Posterior vena cava (tissue), 2 donors: ENCODE measurements at places on chromosomes 11 and 22. TPM values are rescaled to one million over a fixed set of nuclear protein-coding genes. Genes with fewer than 3 reads are reported as not detected.

OR52H1 gene
- total RNA-seq, result 0.51 TPM

RTN4RL2 gene
- 2.0 TPM for total RNA-seq

RHOD gene
- 12.5 TPM for total RNA-seq

CSNK2A3 gene
- 2.6 TPM for total RNA-seq

MS4A6E gene
- total RNA-seq, result not detected

NCF4 gene
- 16.5 TPM for total RNA-seq

UEVLD gene
- 26.8 TPM for total RNA-seq

FAM168A gene
- 38.3 TPM for total RNA-seq

UCP2 gene
- total RNA-seq, result 22.8 TPM

ACTN3 gene
- total RNA-seq, result 0.51 TPM

GLYATL2 gene
- not detected for total RNA-seq

TCN2 gene
- total RNA-seq, result 23.4 TPM

DNA sequence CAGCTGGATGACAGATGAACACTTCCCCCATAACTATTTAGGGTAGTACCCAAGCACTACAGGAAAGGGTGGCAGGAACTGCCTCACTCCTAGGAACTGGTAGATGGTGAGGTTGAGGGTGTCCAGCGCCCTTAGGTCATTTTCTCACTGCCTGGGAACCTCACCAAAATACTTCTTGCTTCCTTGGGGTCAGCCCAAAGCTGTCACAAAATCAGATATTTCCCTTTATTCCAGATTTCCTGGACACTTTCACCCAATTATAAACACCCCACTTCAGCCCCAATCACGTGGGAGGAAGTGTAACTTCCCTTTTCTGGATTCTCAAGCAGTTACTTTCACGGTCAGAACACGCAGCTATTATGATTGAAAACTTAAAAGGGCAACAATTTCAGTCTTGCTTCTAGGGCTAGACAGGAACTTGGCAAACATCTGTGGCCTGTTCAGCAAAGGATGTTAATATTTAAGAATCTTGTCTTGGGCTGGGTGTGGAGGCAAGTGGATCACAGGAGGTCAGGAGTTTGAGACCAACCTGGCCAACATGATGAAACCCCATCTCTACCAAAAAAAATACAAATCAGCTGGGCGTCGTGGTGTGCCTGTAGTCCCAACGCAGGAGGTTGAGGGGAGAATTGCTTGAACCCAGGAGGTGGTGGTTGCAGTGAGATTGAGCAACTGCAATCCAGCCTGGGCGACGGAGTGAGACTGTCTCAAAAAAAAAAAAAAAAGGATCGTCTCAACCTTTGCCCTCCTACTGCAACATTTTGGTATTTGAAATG lies 4.0 kb downstream of the FTH1 start:
- DNase-seq, result peak; percentile 73

DNA sequence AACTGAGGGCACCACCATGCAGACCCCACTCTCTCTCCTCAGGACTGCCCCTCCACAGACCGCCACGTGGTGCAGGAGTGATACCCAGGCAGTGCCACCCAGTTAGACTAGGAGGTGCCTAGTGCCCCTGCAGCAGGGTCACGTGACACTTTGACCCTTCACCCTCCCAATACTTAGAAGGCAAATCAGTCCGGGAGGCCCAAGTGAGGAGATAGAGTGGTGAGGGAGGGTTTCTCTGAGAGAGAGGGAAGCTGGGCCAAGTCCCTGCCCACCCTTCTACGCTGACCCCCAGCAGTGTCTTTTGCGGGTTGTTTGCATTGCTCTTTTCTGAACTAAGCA lies 84.6 kb downstream of the BUD13 start:
- DNase-seq, result no peak

GRCh38 chr11:111459506-111460270 lies 52.5 kb downstream of the BTG4 start:
- DNase-seq, result no peak

DNA sequence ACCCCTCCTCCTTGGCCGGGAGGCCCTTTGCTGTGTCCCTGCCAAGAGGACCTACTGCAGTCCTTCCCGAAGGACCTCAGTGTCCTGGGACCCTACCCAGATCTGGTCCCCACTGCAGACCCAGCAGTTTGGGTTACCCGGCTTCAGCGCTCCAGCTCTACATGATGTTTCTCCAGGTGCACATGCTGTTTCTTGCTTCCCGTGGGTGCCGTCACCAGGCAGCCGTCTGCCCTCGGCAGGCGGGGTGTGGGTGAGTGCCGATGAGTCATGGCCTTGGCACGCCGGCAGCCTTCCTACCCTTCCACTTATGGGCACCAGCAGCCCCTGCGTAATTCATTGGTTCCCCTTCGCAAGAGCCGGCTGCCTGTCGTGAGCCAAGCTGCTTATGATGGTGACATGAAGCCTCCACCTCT lies 101.8 kb downstream of the BCR start:
- peak; percentile 88 for DNase-seq

- no peak for DNase-seq
Measured at GRCh38 chr22:48153726-48154125, 1391.3 kb downstream of the TBC1D22A start.

DNA sequence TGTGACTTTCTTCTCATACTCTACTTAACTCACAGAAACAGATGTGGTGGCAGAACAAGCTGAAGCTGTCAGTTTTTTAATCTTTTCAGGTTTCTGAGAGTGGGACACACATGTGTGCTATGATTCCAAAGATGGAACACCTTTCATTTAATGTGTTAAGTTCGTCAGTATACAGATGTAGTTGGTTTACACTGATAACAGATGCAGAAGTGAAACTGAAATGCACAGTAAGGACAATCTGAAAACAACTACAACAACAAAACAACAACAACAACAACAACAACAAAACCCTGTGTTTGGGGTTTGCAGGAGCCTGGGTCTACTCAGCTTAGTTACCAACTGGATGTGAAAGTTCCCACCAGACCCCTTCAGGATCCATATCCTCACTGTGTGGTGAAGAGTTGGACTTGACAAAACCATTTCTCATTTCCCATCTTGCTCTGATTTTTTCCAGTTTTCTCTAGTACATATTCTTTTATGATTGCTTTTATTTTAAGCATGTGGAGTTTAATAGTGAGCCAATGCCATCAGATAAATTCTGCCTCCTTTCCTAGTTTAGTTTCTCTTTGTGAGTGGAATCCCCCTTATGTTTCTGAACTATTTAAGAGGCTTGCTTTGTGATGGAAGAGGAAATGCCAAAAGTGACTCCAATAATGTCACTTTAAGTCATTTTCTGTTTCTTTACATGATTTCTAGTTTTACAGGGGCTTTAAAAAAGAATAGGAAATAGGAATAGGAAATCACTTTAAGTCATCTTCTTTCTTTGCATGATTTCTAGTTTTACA lies 47.8 kb downstream of the ARHGAP42 start:
- DNase-seq, result no peak

DNA sequence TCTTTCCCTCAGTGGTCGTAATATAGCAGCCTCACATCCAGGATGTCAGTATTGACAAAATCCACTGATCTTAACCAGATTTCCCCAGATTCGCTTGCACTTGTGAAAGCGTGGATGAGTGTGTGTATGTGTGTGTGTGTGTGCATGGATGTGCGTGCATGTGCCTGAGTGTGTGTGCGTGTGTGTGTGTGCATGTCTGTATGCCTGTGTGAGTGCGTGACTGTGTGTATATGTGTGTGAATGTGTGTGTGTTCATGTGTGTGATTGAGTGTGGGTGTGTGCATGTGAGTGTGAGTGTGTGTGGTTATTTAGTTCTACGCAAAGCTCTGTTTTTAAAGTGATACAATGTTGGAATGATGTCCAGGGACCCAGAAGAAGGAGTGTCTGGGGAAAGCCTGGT lies 723.2 kb downstream of the BRD1 start:
- DNase-seq, result peak; percentile 12

DNA sequence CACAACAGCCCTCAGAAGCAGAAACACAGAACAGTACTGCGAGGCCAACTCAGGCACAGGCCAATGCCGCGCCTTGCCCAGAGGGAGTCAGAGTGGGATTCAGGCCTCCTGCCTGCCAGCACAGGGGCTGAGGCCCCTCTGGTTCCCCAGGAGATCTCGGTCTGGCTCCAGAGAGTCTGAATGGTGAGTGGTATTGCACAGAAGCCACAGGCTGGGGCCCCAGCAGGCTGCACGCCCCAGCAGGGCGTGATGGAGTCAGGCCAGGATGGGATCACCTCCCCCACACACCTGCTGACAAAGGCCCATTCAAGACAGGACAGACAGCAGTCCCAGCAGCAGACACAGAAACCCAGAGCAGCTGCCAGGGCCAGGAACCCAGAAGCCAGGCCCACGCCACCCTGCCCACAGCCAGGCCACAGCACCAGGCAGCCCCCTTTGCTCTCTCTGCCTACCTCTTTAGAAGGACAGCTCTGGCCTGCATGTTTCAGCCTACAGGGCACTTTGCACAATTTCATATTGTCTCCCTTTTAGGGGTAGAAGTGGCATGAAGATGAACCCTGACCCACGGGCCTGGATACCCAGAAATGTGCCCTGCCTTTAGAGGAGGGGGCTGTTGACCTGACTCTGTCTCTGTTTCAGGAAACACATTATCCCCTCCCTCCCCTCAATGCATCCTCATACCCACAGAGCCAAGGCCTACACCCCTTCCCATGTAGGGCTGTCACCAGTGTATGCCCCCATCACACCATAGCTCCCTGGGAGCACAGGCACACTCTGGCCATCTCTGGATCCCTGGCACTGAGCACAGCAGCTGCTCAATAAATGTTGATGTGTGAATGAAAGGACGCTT lies 6.1 kb downstream of the FXYD6 start:
- DNase-seq, result peak; percentile 76

DNA sequence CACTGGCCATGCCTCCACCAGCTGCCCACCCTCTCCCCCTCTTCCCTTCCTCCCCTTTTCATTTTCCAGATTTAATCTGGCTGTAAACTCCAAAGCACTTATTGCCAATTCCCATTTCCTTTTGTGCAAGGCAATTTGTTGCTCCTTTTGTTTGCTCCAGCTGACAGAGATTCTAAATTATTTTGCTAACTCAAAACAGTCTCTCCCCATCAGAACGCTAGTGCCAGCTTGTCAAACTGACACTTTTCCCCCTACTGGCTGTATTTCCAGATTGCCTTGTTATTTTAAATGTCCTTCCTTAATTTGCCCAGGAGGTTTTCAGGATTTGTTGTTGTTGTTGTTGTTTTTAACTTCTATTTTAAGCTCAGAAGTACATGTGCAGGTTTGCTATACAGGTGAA lies 57.0 kb upstream of the PAK1 start:
- DNase-seq, result no peak

- no peak for DNase-seq
Measured at GRCh38 chr11:92955860-92956259, 13.6 kb upstream of the MTNR1B start.

- no peak for DNase-seq
Measured at GRCh38 chr22:19535001-19535400, 10.8 kb upstream of the CLDN5 start.

GRCh38 chr11:72591785-72592502 lies 82.3 kb downstream of the PDE2A start:
- DNase-seq, result no peak

GRCh38 chr11:27228232-27228905 lies 134.6 kb downstream of the CCDC34 start:
- DNase-seq, result no peak

DNA sequence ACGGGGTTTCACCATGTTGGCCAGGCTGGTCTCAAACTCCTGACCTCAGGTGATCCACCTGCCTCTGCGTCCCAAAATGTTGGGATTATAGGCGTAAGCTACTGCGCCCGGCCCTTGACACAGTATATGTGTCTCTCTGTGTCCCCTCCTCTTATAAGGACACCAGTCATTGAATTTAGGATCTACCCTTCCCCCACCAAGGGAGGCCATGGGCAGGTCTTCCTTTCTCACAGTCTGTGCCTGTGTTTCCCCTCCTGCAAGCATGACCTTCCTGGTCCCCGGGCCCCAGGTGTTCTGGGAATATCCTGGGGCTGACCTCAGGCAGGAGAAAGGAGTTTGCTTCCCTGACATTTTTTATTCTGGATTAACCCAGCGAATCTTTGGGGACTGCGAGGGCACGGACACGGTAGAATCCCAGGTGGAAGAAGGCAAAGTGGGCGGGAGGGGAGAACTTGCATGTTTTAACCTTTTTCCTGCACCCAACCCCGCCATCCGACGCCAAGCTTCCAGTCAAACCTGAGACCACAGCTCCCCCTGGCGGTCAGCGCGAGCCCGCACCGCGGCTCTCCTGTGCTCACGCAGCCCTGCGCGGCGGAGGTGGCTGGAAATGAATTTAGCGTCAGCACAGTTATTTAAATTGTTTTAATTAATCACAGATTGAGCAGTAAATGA lies 42.1 kb upstream of the ISX start:
- DNase-seq, result peak; percentile 86

- no peak for DNase-seq
Measured at GRCh38 chr11:80856066-80856465, 1415.2 kb upstream of the TENM4 start.

DNA sequence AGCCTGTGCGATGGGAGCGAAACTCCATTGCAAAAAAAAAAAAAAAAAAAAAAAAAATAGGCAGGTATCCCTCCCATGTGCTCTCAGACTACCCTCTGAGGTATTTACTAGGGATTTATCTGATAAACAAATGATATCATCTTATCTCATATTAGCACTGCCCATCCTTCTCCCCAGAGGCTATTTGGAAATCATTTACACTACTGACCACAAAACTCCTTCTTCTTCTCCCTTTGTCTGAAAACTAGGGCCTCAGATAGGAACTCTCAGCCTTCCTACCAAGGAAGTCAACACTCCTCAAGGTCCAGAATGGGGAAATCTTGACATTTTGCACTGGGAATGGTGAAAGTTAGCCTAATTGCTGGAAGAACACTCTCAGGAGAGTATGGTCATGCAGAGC lies 46.4 kb downstream of the LARGE2 start:
- DNase-seq, result no peak

- DNase-seq, result no peak
Measured at GRCh38 chr11:36350137-36350513, 54.0 kb downstream of the PRR5L start.

- no peak for DNase-seq
Measured at GRCh38 chr22:26974914-26975803, 317.8 kb downstream of the MIAT start.
